Activated CD8-positive, alpha-beta memory T cell treated with anti-CD3 and anti-CD28 coated beads for 1 hour (primary cell): ENCODE measurements at places on chromosomes 12 and 14.

GRCh38 chr14:76022991-76023390, 37.4 kb downstream of the IFT43 start:
- DNase-seq = no peak

DNA sequence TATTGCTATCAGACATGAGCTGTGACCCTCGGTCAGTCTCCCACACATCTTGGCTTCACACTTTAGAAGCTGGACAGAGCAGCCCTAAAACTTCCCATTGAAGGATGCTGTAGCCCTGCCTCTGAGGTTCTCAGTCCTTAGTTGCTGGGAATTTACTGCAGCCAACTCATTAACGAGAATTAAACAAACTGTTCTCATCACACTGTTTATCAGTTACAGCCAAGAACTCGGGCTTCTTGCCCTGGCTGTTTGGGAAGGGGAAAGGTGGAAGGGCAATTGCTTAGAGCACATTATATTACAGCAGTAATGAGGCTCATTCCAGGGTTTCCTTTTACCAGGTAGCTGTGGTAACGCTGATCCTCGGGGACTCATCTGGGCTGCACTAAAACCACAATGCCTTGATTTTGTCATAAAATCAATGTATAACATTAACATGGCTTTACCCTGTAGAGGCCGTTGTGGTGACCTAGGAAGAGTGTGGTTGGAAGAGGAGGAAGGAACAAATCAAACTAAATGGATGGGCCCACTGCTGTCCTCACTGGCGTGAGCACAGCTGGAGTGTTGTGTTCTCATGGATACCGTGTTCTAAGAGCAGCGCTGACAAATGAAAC, 87.1 kb downstream of the GPR135 start:
- no peak for DNase-seq

- DNase-seq = no peak
These were observed 27.1 kb downstream of the VRK1 start for GRCh38 chr14:96824283-96824682.

GRCh38 chr14:66224492-66225178, 261.5 kb upstream of the CCDC196 start:
- DNase-seq = no peak

GRCh38 chr14:23864259-23864658, 89.3 kb upstream of the DHRS4 start:
- DNase-seq = no peak

DNA sequence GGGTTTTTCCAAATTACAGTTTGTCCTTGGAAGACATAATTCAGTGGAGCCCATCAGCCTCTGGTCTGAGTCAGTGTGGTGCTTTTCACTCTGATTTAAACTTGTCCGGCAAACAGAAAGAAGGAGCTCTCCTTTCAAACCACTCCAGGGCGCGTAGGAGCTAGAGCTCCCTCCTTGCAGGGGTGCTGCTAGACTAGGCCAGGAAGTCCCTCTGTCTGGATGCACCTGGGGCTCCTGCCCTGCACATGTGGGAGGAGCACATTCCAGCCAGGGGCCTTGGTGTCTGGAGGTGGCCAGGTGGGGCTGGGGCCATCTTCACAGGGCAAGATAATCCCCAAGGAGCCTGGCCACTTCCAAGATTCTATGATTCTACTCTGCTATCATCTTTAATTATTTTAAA, 3.1 kb downstream of the SERPINA3 start:
- no peak for DNase-seq

DNA sequence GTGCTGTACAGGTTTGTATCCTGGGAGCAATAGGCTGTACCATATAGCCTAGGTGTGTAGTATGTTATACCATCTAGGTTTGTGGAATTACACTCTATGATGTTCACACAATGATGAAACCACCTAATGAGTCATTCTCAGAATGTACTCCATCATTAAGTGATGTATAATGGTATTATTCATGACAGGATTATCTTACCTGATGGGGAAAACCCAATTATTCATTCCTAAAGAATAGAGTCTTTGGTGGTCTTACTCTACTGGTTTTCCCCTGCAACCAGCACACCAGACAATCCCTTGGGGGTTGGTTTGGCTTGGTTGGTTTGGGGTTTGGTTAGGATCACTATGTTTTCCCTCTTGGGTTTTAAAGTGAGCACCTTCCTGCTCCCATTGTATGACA, 12.6 kb upstream of the OR10P1 start:
- no peak for DNase-seq

- no peak for DNase-seq
These were observed 23.1 kb upstream of the GNS start for GRCh38 chr12:64782191-64782876.

DNA sequence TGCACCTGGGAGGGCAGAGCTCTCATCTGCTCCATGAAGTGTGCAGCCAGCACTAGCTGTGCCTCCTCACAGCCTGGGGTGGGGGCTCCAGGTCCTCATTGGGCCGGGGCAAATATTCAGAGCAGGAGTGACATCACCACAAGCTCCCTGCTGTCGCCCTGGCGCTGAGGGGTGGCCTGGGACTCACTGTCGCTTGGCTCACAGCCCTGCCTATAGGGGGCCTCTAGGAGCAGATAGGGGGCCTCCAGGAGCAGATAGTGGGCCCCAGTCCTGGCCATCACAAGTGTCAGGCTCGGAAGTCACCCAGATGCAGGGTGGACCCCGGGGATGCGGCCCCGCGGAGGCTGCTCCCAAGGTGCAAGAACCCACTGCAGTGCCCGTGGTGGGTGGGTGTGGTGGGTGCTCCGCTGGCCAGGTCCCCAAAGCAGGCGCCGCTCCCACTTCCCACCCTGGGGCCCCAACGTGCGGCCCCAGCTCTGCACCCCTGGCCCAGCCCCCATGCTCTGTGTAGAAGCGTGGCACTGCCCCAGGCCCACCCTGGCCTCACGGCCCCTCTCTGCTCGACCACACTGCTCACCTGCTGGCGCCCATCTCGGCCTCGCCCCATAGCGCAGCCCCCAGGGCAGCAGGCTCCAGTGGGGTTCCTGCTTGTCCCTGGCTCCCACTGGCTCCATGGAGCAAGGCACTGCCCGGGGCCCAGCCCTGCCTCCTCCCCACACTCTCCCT, 18.0 kb downstream of the SYNJ2BP start:
- no peak for DNase-seq

- no peak for DNase-seq
These were observed 134.3 kb upstream of the CNTN1 start for GRCh38 chr12:40557980-40558379.

GRCh38 chr12:112852810-112853209, 54.0 kb upstream of the OAS1 start:
- DNase-seq = no peak

- no peak for DNase-seq
These were observed 91.7 kb upstream of the SEL1L start for GRCh38 chr14:81625343-81625742.

DNA sequence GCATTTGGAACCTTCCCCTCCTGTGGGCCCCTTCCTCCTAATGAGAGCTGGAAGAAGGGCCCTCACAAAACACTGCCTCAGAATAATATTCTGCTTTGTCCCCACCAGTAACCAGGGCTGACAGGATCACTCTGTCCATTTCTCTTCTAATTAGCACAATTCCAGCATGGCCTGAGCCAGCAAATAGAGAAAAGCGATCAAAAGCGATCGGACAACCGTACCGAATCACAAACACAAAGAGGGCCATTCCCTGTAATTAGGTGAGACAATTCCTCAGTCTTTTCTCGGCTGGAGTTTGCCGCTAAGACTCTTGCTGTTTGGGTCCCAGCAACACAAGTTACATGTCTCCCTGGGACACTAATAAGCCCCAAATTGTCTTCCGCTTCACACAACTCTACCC, 35.6 kb upstream of the VSX2 start:
- DNase-seq = no peak

- DNase-seq = no peak
These were observed 3.5 kb upstream of the HCFC2 start for GRCh38 chr12:104060791-104061190.

DNA sequence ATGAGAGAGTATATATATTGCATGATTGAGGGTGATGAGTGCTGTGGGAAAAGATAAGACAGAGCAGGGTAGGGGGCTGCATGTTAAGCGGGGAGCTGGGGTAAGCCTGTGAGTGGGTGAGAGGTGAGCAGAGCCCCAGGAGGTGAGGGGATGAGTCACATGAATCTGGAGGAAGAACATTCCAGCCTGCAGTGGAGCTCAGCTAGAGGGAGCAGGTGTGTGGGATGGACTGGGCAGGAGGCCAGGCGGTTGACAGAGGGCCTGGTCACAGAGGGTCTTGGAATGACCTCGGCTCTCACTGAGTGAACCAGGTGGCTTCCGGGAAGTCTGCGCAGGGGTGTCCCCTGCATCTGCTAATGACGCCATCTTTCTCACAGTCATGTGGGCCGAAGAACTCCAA, 44.4 kb downstream of the GIT2 start:
- DNase-seq = no peak

- DNase-seq = no peak
These were observed 30.4 kb upstream of the TRAF3 start for GRCh38 chr14:102746634-102747438.

DNA sequence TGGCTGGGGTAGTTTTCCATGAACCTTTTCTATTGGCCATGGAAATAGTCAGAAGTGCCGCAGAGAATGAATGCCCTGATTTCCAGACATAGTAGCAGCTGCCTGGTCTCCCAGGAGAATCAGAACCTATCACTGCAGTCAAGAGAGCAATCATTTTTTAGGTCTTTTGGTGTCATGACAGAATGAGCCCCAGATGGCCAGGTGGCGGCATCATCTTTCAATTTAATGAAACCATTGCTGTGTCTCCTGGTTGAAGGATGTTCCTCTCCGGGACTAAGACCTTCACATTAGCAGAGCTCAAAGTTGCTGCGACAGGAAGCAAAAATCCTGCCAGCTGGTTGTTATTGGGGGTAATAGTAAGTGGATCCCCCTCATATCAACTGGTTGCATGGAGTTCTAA, 18.8 kb downstream of the TNFAIP2 start:
- no peak for DNase-seq

- peak; percentile 74 for DNase-seq
These were observed at the start of gene PPP4R4 for GRCh38 chr14:94173885-94174603. Gene PPP4R4, plus strand, starts transcription at chr14:94174322. Its CDS starts 144 bp downstream, at chr14:94174466.

- DNase-seq = no peak
These were observed 5.7 kb downstream of the PHLDA1 start for GRCh38 chr12:76025601-76026575.

DNA sequence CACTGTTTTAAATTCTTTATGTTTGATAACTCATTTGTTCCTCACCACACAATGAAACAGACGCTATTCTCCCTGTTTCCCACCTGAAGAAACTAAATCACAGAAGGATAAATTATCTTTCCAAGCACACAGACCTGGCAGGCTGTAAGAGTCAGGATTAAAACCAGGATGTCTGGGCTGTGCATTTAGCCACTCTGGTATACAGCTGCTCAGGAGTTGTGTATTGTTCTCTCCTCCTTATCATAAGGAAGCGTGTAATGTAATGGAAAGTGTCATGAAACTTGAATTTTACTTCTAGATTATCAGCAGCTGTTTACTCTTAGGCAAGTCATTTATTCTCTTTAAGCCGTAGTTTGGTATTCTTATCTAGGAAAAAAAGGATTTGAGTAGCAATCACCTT, 154.8 kb upstream of the LRIG3 start:
- no peak for DNase-seq

GRCh38 chr14:91744068-91744480, 12.2 kb upstream of the CATSPERB start:
- no peak for DNase-seq

- DNase-seq = no peak
These were observed 1014.1 kb downstream of the TMTC2 start for GRCh38 chr12:83700838-83701237.

- DNase-seq = no peak
These were observed 15.0 kb downstream of the ACACB start for GRCh38 chr12:109131154-109132050.

- no peak for DNase-seq
These were observed 13.7 kb downstream of the SPRYD3 start for GRCh38 chr12:53065470-53065869.

DNA sequence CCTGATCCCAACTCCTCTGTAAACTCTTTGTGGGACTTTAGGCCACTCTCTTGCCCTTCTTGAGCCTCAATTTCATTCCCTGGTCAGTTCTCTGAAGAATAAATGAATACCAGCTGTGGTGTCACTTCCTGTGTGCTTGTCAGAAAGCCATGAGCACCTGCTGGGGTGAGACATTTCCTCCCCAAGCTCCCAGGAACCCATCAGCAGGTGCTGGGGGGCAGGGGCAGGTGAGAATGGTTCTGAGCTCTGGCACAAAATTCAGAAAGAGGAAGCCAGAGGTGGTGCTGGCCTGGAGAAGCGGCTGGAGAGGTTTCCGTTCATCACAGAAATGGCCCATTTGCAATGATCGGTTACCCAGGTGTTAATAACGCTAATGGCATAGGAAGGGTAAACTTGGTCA, 14.9 kb downstream of the LHX5 start:
- DNase-seq = no peak

DNA sequence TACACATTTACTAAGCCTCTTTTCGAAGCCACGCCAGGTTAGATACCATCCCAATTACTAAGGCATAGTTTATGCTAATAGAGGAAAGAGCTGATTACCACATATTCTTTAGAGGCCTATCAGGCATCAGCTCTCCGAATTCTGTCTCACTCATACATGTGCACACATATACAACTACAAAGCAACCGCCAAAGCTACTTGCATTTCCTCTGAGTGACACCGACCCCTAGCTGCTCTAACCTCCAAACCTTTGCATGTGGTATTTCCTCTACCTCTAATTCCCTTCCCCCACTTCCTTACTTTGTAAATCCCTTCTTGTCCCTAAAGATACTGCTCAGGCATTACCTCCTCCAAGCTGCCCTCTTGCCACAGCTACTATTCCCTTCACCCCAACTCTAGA, 107.2 kb downstream of the DUSP6 start:
- DNase-seq = no peak

GRCh38 chr14:41167040-41167439, 439.6 kb upstream of the LRFN5 start:
- DNase-seq = no peak

DNA sequence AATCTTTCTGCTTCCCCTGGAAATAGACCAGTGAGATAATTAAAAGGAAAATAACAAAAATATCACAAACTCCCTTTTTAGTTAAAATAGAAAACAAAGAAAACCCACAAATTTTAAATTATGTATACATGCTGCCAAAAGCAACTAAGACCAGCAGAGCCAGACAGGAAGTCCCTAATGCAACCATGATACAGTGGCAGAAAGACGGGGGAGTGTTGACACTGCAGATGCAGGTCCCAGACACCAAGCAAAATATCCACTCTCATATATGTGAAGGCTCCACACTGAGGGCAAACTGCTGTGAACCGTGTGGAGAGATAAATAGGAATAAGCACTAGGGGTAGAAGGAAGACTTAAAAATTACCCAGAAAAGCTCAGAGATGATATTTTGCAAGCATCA, 401.0 kb downstream of the BTG1 start:
- no peak for DNase-seq

DNA sequence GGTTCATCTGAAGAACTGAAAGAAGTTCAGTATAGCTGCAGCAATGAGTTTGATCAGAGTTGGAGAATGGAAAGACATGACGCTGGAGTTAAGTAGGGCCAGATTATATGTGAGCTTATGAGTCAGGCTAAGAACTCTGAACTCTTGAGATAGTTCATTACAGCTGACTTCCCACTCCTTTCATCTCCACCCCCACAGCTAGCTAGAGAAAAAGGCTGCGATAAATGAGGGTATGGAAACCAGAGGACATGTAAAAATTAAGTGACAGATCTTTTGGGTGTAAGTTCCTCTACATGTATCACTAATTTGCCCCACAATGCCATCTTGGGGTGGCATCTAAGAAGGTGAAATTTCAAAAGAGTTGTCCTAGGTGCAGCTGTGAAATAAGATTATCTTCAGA, 28.6 kb downstream of the PYM1 start:
- no peak for DNase-seq

- DNase-seq = no peak
These were observed 259.6 kb downstream of the ITPR2 start for GRCh38 chr12:26573225-26573909.
